MG63 (cell line): ENCODE measurements at places on chromosomes 4 and X.

- DNase-seq, result no peak
Measured at GRCh38 chr4:25743971-25744370, 88.3 kb downstream of the SLC34A2 start.

GRCh38 chr4:54742636-54743399, 85.1 kb downstream of the KIT start:
- no peak for DNase-seq

DNA sequence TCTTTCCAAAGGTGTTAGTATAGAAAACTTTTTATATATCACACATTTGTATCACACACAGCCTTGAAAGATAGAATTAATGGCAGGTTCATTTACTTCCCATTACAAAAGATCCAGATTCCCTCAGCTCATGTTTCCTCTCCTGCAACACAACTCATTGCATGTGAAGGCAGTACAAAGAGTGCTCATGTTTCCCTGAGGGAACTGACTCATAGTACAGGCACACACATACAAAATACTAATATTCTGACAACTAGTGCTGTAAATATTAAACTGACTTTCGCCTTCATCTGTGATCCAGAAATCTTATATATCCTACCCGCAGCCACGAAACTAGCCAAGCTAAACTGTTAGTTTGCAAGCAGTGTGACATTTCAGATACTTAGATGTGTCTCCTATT, 819.8 kb upstream of the PCDH7 start:
- DNase-seq, result no peak

DNA sequence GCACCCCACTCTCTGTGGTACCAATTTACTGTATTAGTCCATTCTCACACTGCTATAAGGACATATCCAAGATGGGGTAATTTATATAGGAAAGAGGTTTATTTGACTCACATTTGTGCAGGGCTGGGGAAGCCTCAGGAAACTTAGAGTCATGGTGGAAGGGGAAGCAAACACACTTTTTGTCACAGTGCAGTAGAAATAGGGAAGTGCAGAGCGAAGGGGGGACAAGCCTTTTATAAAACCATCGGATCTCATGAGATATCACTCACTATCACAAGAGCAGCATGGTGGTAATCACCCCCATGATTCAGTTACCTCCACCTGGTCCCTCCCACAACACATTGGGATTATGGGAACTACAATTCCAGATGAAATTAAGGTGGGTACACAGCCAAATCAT, 766.9 kb upstream of the PCDH10 start:
- no peak for DNase-seq

DNA sequence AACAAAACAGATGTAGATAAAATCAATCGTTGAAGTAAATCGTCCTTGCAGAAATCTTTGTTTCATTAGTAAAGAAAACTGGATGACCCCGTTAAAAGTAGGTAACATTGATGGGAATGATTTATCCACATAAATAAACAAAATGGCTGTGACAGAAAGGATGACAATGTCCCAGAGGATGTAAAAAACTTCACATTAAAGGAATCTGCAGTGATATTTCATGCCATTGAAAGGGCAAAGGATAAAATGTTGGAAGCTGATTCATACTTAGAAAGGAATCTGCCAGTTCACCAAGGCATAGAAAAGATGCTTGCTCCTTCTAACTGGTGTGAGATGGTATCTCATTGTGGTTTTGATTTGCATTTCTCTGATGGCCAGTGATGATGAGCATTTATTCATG, 24.2 kb upstream of the EPGN start:
- DNase-seq, result no peak
